ENCODE measurements at places on chromosomes 11 and 22.

GRCh38 chr11:46759196-46759595, 40.2 kb downstream of the F2 start:
- no peak for DNase-seq

GRCh38 chr11:111335549-111335948, 37.2 kb downstream of the POU2AF3 start:
- no peak for DNase-seq

- no peak for DNase-seq
Measured at GRCh38 chr11:73426219-73426850, 50.1 kb downstream of the RELT start.

DNA sequence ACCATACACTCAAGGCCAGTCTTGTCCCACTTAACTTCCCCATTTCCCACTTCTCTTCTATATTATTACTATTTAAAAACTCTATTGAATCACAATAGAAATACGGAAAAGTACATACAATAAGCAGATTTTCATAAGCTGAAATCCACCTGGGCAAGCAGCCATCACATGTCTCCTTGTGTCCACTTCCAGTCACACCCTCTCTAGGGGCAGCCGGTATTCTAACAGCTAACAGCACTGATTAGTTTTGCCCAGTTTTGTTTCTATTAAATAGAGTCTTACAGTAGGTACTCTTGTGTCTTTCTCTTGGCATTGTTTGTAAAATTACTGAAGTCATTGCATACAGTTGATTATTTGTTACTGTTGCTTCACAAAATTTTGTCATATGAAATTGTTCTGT, 37.8 kb downstream of the PPP6R3 start:
- no peak for DNase-seq

- no peak for DNase-seq
Measured at GRCh38 chr11:20027556-20028013, 132.7 kb downstream of the DBX1 start.

DNA sequence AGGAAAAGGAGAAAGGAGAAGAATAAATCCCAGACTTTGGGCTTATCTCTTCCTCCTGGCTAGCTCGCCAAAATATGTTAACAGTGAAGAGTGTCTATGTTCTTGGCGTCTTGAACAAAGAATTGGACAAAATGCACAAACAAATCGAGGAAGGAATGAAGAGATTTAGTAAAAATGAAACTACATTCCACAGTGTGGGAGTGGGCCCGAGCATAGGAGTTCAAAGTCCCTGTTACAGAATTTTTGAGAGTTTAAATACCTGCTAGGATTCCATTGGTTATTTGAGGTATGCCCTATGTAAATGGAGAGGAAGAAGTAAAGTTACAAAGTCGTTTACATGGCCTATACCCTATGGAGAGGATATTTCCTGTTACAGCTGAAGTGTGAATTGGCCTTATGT, 525.1 kb upstream of the CNTN5 start:
- no peak for DNase-seq

DNA sequence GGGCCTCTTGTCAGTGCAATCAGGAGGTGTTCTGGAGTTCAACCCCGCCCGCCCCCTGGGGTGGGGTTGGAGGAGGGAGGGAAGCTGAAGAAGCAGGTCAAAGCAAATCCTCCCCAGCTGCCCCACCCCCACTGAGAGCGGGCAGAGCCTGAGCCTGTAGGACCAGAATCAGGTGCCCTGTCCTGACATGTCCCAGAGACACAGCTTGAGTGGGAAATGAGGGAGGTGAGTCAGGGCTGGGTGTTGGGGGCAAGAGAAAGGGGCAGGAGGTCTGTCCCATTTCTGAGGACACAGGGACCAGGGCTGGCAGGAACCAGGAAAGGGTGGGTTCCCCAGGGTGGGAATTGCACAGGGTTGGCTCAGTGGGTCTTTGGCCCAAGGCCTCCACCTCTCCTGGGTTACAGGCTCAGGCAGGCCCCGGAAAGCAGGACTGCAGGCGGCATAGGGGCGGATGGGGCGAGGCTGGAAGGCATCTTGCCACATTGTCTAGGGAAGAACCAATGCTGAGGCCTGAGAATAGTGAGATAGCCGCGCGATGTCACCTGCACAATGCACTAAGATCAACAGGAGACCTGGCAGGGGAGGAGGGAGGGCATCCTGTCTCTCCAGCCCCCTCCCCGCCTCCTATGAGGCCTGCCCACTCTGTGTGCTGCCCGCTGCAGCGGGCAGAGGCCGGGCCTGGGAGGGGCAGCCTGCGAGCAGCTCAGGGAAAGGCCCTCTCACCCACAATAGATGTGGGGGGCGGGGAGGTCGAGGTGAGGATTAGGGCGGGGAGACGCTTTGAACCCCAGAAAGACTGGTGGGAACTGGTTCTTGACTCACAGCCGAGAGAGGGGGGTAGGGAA, 32.4 kb downstream of the NECTIN1 start:
- DNase-seq, result no peak
